Lung (tissue), 17 donors: ENCODE measurements at places on chromosomes 12 and 14. TPM values are rescaled to one million over a fixed set of nuclear protein-coding genes. Genes with fewer than 3 reads are reported as not detected.

Gene MGP
- 175 TPM for total RNA-seq

Gene GPD1
- total RNA-seq = not detected

Gene AVPR1A
- 5.5 TPM for total RNA-seq

Gene NGB
- not detected for total RNA-seq

Gene SCFD1
- 232 TPM for total RNA-seq

Gene PLXNC1
- 70.0 TPM for total RNA-seq

Gene PLA2G1B
- 33.9 TPM for total RNA-seq

Gene ZBTB42
- total RNA-seq = 10.2 TPM

Gene SMCO2
- 0.31 TPM for total RNA-seq

Gene STYK1
- total RNA-seq = 0.77 TPM

Gene RDH16
- total RNA-seq = 0.31 TPM

Gene TTC6
- total RNA-seq = 6.5 TPM

Gene SPIC
- not detected for total RNA-seq

Gene REP15
- 0.63 TPM for total RNA-seq

Gene ASB2
- total RNA-seq = 2.3 TPM

Gene ACSS3
- total RNA-seq = 24.8 TPM

Gene TSPAN19
- total RNA-seq = 17.1 TPM

Gene KITLG
- total RNA-seq = 142 TPM

Gene ADAMTS20
- total RNA-seq = not detected

Gene HOXC10
- not detected for total RNA-seq

Gene FGF23
- not detected for total RNA-seq

Gene AKAP5
- 1.8 TPM for total RNA-seq

Gene BTBD6
- 51.4 TPM for total RNA-seq

Gene TEX22
- 0.40 TPM for total RNA-seq

Gene KRT74
- not detected for total RNA-seq

Gene SOX5
- 71.4 TPM for total RNA-seq

Gene KRT6A
- total RNA-seq = 0.65 TPM

Gene ANO4
- 1.9 TPM for total RNA-seq

Gene KRT3
- not detected for total RNA-seq

Gene GALNT9
- 0.21 TPM for total RNA-seq

Gene FLVCR2
- 31.4 TPM for total RNA-seq

Gene FAIM2
- 0.57 TPM for total RNA-seq

Gene RNF212B
- not detected for total RNA-seq
